Vagina (tissue), 2 donors: ENCODE measurements at places on chromosomes 5 and 9.

DNA sequence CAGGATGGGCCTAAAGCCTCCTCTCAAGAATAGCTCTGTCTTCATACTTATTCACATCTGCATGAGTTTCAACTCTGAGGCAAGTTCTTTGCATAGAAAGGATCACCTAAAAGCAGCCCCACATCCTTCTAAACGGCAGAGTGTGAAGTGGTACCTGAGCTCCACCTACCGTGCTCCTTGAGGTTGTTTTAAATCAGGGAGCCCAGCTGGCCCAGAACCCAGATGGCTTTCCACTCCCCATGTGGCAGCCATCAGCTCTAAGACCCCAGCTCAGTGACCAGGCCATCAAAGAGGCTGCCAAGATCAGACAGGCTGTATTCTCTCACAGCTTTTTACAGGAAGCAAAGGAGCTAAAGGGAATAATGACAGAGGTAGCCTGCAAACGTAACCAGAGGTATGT lies 299.3 kb downstream of the RASEF start:
- DNase-seq = no peak

- no peak for DNase-seq
Measured at GRCh38 chr5:103473725-103474124, 88.9 kb downstream of the NUDT12 start.

DNA sequence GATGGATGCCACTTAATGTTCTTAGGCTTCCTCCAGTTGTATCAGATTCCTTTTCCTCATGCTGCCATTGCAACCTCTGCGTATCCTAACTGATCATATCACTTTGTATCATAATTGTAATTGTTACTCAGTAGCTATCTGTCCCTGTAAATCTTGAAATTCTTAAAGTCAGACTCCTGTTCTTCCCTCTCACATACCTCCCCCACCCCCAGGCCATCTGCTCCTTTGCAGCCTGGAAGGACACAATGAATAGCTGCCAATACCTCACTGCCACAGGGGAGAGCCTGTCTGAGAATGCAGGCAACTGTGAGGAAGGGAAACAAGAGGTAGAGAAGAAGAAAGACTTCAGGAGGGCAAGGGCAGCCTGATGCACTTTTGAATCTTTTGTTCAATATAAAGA lies 228.5 kb downstream of the ENC1 start:
- DNase-seq = no peak

- DNase-seq = no peak
Measured at GRCh38 chr5:54518146-54518817, 723 bp downstream of the SNX18 start.

DNA sequence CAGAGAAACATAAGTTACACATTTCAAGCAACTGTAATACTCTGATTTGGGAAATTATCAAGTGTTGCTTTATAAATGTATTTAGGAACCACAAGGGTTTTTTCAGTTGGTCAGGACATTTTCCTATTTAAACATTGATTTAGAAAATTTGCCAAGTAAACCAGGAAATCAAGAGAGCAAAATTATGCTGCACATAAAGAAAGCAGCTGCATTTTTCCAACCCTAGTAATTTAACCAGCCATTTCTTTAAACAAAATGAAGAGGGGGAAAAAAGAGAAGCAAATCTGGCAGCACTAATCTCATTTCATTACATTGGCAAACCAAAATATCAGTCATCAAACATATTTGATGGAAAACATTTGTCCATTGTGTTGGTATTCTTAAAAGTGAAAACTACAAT lies 271.4 kb downstream of the TLE1 start:
- no peak for DNase-seq

- DNase-seq = no peak
Measured at GRCh38 chr5:125153231-125153630, 406.8 kb upstream of the ZNF608 start.

DNA sequence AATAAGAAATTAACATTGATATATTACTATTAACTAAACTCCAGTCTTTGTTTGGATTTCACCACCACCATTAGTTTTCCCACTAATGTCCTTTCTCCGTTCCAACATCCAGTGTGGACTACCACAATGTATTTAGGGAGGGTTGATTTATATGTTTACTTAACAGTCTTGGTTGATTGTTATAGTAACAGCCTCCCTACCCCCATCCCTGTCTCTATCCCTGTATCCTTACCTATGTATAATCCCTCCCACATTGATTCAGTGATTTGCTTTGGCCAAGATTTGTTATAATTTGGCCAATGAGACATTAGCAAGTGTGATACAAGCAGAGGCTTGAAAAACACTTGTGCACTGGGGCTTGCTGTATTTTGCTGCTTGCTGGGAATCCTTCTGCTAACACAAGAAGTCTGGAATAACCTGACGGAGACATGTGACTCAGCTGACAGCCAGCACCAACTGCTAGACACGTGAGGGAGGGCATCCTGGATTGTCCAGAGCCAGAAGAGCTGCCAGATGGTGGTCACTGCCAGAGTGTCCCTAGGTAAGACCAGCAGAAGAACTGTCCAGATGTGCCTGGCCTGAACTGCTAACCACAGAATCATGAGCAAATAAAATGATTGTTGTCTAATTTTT lies 51.2 kb upstream of the TCF7 start:
- DNase-seq = no peak

DNA sequence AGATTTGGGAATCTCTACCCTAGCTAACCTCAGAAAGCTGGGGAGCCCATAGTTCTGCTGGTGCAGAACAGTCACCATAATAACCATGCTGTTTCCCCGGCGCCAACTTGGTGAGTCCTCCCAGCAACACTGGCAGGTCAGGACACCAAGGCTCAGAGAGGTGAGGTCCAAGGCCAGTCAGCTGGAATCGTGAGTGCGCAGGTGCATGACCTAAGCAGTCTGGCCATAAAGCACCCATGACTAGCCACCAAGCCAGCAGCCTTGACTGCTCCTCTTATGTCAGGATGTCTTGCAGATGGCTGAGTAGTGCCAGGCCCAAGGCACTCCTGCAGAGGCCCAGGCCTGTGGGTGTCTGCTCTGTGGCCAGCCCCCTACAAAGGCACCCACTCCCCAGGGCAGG lies 2.6 kb downstream of the RNF44 start:
- no peak for DNase-seq

DNA sequence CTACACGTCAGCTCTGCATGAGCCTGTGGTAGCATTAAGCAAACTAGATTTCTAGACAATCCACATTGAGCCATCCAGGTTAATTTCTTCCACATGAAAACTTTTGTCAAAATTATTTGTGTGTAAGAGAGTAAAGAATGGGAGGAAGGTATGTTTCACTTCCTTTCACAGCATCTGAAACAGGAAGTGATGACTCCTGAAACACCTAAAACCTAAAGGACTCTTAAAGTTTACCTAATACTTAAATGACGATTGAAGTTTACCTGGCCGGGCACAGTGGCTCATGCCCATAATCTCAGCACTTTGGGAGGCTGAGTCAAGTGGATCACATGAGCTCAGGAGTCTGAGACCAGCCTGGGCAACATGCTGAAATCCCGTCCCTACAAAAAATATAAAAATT lies 223.8 kb downstream of the CEMIP2 start:
- no peak for DNase-seq

- no peak for DNase-seq
Measured at GRCh38 chr5:932151-932627, 39.5 kb downstream of the TRIP13 start.

- no peak for DNase-seq
Measured at GRCh38 chr5:137960819-137961218, 71.6 kb downstream of the PKD2L2 start.

- no peak for DNase-seq
Measured at GRCh38 chr5:105872569-105873270, 1798.0 kb downstream of the EFNA5 start.

- DNase-seq = no peak
Measured at GRCh38 chr9:121339437-121339836, 30.6 kb downstream of the STOM start.

DNA sequence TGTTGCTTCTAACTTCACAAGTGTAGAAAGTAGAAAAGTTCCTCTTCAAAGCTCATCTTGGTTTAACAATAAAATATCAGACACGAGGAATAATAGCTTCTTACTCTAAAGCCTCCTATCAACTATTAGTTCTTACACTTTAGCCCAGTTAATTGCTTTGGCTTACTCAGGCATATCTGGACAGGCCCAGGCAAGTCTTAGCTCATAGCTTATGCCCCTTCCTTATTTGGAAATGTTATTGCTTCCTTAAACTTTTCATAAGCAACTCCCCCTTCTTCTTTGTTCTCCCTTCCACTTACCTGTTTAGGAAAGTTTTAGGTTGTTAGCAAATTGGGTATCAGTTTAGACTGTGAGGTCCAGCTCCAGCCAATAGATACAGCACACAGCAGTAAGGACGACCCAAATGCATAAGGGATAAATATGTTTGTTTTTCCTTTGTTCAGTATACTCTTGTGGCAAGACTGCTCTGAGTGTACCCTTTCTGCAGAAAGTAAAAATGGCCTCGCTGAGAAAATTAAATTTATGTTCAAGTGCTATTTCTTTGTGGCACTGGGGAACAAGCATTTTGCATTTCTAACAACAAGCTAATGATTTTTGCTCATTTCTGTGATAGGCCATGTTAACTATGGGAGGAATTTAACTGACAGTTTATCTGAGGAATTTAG lies 162.1 kb downstream of the SMC2 start:
- DNase-seq = no peak

DNA sequence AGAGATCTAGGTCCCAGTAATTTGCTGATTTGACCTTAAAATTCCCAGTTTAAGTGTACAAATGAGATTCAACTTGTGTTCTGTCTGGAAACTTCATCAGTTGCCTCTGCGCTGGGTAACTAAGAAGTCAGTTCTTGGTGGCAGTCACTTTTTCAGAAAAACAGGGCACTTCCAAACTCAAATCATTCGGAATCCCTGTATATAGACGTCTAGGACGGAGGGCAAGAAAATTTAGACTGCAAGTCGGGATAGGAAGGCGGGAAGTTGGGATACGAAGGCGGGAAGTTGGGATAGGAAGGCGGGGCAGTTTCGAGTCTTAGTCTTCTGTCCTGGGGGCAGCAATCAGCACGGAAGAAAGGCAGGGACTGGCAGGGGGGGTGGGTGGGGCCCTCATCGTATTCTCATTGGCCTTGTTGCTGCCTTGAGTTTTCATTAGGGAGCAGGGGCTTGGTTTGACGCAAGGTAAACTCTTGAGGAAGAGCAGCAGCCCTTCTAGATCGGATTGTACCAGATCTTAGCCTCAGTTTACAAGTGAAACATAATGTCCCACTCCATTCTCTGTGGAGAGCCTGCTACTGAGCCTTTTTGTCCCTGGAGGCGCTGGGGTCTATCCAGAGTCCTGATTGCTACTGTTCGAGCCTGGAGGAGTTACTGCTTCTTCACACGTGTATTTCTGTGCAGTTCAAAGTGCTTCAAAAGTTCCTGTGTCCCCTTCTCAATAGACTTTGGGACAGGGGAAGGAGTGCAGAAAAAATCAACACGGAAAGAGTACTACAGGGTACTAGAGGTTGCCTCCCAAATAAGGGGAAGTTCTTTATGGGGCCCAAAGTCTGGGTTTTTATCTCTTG lies 2.7 kb upstream of the PURA start:
- no peak for DNase-seq

DNA sequence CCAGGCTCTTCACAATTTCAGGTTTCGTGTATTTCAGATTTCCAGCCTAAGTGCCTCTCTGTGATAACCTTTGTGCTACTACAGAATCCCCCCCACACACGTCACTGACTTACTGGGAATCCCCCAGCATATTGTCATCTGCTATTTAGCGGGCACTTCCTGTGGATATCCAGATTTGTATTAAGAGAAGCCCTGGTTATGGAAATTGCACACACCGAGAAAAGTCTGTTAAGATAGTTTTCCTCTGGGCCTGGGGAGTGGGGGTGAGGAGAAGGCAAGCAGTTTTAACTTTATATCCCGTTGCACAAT lies 269.9 kb downstream of the MED10 start:
- DNase-seq = no peak

- DNase-seq = no peak
Measured at GRCh38 chr5:40389591-40389990, 290.1 kb upstream of the PTGER4 start.

DNA sequence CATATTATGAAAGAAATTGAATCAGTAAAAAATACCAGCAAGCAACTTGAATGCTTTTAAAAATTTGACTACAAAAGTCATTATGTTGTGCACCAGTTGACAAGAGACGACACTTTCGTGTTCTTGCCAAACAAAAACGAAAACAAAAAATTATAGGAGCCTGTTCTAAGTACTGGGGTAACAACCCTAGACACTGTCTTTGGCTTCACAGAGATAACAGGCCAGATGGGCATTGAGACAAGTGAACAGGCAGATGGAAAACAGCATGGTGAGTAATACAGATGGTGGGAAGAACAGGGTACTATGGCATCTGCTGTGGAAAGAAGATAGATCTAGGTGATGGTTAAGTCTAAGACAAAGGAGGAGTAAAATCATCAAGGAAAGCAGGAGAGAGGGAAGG lies 99.0 kb downstream of the CDH12 start:
- no peak for DNase-seq

GRCh38 chr9:34282096-34282495 lies 47.0 kb downstream of the KIF24 start:
- no peak for DNase-seq

GRCh38 chr9:92138157-92138959 lies 23.1 kb upstream of the SPTLC1 start:
- no peak for DNase-seq

DNA sequence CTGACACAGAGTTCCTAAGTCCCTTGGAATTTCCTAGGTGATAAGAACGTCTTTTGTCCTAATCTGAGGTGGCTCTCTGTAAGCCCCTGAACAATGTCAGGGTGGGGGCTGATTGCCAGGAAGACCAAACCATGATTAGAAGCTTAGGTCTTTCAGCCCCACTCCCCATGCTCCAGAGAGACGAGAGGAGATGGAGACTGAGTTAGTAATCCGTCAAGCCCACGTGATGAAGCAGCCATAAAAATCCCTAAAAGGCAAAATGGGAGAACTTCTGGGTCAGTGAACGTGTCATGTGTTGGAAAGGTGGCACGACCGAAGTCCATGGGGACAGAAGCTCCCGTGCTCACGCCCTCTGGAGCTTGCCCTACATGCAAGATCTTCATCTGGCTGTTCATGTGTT lies 85.6 kb downstream of the RAD23B start:
- DNase-seq = no peak

GRCh38 chr9:37292896-37293295 lies 129.6 kb upstream of the GRHPR start:
- no peak for DNase-seq
